Effector CD4-positive, alpha-beta T cell (primary cell): ENCODE measurements at places on chromosomes 2 and 18.

DNA sequence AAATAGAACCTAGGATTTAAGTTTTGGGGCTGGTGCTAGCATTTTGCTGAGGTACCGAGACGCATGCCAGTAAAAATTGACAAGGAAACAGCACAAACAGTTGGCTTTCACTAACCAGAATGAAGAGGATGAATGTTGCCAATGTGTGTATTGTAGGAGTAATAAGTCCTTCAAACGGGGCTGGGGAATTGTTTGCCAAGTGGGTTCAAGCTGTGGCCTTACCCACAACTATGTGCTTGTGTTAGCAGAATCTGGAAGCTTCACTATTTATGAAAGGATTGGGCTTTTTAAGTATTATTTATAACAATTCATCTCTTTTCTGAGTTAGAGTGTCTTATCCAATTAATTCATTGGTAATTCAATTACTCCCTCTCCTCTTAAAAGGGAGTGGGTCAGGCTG lies 15.0 kb upstream of the KIF5C start:
- DNase-seq, result no peak

- no peak for DNase-seq
Measured at GRCh38 chr2:47644351-47644750, 138.6 kb upstream of the MSH6 start.

DNA sequence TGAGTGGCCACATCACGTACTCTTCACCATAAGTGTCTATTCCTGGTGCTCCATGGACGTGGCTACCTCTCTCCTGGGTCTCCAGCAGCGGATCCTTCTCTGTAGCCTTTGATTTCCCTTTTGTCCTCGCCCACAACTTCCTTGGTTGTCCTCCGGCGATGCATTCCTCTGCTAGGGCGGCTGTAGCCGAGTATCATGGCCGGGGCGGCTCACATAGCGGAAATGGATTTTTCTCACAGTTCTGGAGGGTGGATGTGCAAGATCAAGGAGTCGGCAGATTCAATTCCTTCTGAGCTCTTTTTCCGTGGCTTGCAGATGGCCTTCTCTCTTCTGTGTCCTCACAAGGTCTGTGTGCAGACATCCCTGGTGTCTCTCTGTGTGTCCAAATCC lies 35.7 kb downstream of the ACKR3 start:
- no peak for DNase-seq

DNA sequence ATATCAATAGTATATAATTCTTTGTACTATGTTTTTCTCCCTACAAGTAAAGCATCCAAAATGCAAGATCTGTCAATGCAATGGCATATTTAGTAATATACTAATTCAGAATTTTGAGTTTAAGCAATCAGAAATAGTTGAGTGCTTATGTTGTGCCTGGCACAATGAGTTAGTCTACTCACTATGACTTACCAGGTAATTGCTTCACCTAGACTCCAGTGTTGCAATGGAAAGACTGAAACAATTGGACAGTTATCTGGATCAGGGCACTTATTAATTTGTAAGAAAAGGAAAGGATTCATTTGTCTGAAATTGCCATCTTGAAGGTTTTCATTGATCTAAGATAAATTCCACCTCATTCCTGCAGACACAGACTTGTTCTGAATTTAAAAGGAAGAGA lies 97.6 kb upstream of the TCF4 start:
- no peak for DNase-seq

DNA sequence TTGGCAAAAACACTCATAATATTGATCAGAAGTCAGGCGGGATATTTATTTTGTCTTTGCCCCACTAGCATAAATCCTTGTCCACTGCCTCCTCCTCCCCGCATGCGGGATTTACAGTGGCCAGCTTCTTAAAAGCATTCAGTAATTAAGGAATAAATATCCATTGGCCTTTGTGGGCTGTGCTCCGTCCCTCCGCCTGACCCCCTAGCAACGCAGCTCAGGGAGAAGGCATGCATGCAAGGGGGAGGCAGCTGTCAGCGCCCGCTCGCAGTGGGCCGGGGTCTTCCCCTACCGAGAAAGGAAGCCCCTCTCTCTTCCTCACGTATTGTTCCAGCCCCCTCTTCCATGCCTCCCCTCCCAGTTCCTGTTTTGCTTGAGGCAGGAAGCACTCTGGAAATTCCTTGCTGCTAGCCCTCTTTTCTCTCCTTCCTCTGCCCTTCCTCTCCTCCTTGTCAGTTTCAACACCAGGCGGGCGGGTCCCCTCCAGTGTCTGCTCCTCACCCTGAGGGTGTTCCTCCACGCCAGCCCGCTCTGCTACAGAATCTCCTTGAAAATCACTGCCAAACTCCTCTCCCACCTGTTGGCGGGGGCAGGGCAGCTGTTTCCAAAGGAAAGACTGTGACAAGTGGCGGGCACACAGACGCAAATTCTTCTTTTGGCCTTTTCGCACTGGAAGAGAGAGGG lies 60.1 kb downstream of the GBX2 start:
- DNase-seq, result no peak

DNA sequence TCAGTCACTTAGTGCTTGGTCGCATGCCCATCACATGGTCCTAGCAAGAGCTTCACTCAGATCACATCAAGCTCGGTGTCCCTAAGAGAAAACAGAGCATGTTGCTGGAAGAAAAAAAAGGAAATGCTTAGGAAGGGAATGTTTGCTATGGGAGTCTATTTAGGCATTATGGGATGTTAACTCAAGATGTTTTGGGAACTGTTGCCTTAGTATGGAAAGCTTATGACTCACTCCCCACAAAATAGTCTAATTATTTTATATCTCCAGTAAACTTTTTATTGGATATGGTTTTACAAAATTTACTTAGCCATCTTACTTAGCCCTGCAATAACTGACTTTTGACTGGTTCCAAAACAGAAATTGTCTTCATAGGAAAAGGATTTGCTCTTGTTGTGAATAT lies 439.5 kb upstream of the ZEB2 start:
- DNase-seq, result no peak

- DNase-seq, result no peak
Measured at GRCh38 chr18:58605027-58606020, 23.6 kb downstream of the ALPK2 start.

DNA sequence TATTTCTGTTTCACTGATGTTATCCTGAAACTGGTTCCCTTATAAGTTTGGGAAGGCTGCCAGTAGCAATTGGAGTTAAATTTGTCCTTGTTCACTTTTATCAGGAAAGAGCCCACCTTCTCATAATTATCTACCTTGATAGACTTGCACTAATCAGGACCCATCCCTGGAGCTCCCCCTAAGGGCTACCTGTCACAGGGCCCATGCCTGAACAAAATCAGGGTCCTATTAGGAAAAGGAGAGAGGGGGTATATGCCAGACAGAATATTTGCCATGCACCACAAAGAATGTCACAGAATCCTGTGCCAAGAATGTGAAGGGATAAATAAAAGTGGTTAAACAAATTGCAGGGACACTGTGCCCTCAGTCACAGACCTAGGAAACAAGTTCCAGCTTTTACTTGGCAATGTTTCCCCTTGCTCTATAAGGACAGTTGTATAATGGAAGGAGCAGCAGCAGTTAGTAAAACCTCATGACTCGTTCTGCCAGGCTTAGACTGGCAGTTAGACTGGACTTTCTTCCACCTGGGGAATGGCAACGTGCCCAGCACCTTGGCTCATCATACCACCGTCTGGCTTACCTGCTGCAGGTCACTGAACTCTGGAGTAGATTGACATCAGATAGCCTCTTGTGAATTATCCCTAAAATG lies 32.3 kb upstream of the VWC2L start:
- DNase-seq, result no peak

DNA sequence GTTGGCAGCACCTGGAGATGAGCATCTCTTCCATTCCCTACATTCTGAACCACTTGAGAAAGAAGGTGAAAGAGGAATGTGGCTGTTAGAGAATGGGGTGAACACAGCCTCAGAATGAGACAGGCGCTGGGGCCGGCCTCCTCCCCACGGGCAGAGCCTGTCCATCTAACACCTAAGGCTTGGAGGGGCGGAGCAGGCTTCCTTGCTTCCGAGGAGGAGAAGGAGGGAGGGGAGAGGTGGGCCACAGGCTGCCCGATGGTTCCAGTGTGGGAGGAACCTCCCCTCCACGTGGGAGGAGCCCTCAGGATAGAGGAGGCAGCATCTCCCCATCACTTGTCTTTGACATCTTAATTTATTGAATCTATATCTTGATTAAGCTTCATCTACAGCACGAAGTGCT lies 68.6 kb downstream of the CIB4 start:
- DNase-seq, result no peak

DNA sequence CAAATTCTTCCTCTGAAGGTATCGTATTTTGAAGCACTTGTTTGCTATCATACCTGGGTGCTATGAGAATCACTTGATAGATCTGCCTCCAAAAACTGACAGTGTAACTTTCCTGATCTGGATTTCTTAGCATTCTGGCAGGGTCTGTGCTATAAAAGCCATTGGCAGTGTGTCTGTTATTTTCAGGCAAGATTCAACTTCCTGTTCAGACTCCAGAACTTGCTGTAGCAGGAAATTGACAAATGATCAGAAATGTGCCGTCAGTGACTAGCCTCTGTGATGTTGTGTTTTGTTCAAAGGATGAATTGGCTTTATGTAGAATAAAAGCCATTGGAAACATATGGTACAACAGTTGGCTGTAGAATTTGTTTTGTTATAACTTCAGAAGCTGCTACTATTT lies 273.3 kb downstream of the PTPRM start:
- no peak for DNase-seq

- DNase-seq, result no peak
Measured at GRCh38 chr2:138187221-138187620, 222.9 kb downstream of the HNMT start.

DNA sequence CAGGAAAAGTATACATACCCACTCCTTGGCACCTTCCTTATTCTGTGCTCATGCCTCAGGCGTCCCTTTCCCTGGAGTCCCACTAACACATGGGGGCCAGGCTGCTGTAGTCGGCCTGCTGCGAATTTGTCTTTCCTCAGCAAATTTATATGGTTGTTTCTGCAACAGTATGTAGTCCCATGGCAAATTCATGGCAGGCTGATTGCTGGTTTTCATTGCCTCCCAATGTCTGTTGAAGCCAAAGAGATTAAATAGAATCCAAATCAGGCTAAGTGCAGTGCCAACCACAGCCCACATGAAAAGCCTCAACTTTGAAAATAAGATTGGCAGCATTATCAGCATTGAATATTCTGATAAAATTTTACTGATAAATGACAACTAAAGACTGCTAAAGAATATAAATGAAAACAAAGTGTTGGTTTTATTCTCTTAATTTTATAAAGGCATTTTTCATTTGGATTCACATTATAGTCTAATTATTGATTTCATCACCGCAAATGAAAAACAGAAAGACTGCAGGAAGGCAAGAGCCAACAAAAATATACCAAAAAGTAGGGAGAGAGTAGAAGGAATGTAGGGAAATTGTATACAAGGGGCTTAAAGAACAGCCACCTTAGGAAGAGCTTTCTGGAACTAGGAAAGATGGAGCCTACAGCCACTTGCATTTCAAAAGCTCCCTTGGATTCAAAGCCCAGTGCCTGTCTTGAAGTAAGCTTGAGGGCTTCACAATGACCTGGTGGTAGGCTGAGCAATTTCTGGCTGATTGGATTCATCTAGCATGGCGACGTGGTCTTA lies 283.7 kb upstream of the MMADHC start:
- DNase-seq, result no peak

- DNase-seq, result no peak
Measured at GRCh38 chr2:182043861-182044260, 58.2 kb downstream of the PPP1R1C start.

DNA sequence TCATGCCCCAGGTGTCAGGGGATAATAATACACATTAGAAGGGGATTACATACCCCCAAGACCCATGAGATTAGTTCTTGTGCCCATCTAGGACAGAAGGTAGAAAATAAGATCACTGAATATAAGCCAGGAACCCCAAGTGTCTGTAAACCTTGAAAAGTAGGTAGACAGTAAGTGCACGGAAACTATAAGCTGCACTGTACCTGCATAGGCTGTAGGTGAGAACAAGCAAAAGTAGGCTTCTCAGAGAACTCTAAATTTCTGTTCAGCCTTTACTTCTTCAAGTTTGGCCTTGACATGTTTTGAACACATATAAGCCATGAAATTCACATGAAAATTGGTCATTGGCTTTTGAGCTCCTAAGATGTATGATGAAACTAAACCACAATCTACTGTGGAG lies 113.0 kb upstream of the FSIP2 start:
- no peak for DNase-seq

DNA sequence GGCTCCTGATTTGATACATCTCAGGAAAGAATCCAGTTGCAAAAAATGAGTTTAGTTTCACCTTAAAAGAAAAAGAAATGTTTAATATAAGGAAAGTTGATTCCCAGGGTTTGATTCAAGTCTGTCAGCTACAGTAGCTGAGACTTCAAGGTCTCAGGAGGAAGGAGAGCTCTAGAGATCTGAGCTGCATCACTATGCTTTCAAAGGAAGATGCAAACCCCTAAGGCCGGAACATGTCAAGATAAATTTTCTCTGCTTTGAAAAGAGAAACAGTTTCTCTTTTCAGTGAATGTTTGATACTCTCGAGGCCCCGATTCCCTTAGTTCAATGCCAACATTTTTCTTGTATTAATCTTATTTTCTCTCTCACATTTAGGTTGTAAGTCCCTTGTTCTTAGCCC lies 128.6 kb downstream of the RGPD3 start:
- no peak for DNase-seq

- DNase-seq, result no peak
Measured at GRCh38 chr2:177268187-177268871, 3.8 kb upstream of the NFE2L2 start.

- DNase-seq, result no peak
Measured at GRCh38 chr2:152674334-152674733, 42.9 kb downstream of the PRPF40A start.

GRCh38 chr2:42999856-43000241 lies 207.5 kb upstream of the HAAO start:
- DNase-seq, result no peak

DNA sequence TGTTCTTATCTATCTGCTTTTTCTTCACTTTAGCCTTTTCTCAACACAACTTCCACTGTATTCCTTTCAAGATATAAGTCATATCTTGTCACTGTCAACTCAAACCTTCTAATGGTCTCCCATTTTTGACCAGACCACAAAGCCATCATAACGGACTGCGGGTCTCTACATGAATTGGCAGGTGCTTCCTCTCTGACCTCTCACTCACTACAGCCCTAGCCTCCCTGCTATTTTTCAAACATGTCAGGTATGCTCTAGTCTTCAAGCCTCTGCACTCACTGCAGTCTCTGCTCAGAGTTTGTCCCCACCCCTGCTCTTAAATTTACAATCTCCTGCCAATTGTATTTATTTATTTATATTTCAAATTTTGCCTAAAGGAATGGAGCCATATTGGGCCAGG lies 858.1 kb downstream of the TRIB2 start:
- DNase-seq, result no peak

GRCh38 chr18:50289108-50289443 lies 1.6 kb upstream of the CXXC1 start:
- DNase-seq, result no peak
